ENCODE measurements at places on chromosomes 5 and 9.

GRCh38 chr9:4714266-4715016 is 26.6 kb downstream of the AK3 start:
- DNase-seq = no peak

GRCh38 chr9:114553202-114553601 is 34.4 kb upstream of the ATP6V1G1 start:
- no peak for DNase-seq

DNA sequence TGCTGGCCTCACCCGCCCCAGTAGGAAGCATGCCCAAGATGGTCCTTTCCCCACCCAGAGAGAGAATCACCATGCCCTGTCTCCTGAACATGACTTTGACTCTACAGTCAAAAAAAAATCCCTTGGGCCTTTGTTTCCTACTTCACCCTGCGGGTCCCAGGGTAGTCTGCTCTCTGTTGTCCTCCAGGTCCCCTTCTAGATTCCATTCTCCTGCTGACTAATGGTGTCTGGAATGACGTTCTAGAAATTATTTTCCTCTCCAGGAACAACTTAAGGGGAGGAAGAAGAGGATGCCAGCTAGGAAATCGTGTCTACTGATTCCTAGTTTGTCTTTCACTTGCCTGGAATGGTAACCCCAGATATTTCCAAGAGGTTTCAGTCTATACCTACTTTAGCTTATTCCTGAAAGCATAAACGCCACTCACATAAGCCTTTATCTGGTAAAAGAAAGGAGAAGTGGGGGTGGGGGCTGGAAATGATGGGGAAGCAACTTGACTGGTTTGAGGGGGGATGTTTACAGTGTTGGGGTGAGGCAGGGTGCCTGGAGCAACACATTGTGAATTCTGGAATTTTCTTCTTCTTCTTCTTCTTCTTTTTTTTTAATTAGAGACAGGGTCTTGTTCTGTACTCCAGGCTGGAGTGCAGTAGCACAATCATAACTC is 93.9 kb downstream of the SNX18 start:
- DNase-seq = peak; percentile 44

DNA sequence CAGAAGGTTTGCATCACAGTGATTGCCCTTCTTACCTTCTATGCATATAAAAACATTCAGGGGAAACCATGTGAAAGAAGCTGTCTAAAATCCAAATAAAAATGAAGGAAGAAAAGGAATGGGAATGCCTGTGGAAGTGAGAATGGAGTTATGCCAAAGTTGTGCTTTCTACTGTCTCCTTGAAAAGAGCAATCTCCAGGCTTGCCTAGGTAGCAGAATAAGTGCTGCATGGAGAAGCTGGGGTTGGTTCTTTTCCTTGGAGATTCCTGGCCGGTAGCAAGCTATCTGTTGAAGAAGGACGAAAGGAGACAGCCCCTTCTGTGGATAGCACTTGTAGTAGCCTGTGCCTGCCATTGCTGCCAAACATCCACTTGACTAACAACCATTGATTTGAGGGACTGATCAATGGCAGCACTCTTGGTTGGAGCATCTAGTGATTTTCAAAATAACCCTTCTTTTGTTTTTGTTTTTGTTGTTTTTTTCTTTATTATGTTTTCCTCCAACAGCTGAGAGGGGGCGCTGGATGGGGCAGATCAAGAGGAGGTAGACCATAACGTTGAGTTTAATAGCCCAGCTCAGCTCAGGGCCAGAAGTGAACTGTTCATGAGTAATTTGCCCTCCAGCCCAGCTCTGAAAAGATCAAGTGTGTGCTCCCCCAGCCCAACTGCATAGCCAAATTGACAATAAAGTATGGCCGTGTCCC is 1.6 kb downstream of the PLCXD3 start:
- no peak for DNase-seq

DNA sequence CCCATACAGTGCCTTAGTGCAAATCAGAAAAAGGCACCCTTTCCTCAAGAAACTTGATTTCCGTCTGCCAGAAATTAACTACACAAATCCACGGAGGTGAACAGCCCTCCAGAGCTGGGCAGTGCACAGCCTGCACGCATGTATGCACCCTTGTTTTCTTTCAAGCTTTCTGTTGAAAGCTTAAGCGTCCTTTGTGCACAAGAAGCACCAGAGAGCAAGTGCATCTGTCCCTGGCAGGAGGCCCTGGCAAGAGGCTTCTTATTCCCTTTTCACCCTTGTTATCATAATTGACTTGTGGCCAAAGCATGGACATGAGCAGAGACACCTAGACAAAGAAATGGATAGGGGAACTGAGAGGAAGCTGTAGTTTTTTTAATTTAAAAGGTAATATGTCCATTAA is 47.4 kb upstream of the ATG10 start:
- DNase-seq = no peak

DNA sequence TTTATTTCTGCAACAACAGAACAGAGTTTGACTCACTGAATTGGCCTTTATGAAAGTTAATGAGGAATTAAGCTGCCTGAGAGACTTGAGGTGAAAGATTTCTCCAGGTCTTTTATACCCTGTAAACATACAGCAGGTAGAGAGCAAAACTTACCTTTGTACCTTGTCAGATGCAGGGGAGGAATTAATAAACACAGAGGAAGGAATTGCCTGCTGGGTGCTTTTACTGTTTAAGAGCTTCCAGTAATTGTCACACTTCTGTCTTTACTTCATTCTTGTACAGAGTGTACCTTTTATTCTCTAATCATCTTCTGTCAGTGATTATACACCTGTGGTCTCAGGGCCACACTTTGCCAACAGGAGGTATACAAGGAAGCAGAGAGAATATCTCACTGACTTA is 94.0 kb upstream of the GRIN3A start:
- DNase-seq = no peak

Data from mesenchymal stem cell (in vitro differentiated cells and primary cell).